ENCODE measurements at places on chromosomes 16 and 17.

GRCh38 chr16:74500907-74501306 lies 79.6 kb upstream of the CLEC18B start:
- DNase-seq, result no peak

DNA sequence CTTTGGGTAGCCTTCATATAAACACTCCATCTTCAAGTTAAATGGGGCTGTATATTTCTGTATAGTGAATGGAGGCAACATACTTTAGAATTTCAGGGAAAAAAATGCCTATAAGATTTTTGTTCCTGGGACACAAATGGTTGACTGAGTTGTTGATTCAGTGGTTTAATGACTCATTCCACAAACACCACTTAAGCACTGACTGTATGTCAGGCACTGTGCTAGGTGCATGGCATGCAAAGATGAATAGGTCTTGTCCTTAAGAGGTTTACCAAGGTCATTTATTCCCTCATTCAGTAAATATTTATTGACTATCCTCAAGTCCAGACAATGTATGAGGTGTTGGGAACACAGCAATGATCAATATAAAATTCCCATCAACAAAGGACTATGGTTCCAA lies 417.1 kb downstream of the CA10 start:
- DNase-seq, result no peak

GRCh38 chr16:81283044-81283443 lies 31.7 kb upstream of the GAN start:
- DNase-seq, result no peak

DNA sequence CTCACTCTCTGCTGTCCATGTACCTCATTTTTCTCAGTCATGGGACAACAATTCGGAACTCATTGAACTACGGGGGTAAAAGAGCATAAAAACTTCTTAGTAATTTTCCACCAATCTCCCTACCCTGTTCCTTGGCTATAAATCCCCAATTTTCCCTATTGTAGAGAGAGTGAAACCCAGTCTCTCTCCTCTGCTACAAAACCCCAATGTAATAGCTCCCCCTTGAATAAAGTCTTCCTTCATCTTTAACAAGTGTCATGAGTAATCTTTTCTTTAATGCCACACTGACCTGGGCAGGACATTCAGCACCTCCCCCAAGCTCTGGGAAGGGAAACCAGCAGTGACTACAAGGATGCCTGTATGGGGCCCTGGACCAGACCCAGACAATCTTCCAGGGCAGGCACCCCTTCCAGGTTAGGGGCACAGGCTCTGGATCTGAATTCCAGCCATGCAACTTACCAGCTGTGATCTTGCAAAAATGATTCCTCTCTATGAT lies 10.2 kb upstream of the EIF1 start:
- no peak for DNase-seq

DNA sequence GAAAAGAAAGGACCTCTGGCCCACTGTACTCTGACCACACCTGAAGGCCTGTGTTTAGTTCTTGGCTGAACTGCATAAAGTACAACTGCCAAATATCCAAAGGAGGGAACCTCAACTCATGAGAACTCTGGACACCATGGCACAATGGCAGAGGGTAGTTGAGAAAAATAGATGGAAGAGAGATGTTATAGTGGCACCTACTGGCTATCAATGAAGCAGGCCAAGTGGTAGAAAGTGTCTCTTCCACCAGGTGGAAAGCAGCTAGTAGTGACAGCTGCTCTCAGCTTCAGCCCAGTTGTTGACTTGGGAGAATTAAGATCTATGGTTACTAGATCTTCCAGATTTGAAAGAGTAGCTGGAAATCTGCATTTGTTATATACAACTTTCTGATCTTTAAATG lies 3.2 kb downstream of the MED31 start:
- DNase-seq, result peak; percentile 36

- peak; percentile 81 for DNase-seq
Measured at GRCh38 chr17:78383725-78384471, 5.4 kb downstream of the PGS1 start.

DNA sequence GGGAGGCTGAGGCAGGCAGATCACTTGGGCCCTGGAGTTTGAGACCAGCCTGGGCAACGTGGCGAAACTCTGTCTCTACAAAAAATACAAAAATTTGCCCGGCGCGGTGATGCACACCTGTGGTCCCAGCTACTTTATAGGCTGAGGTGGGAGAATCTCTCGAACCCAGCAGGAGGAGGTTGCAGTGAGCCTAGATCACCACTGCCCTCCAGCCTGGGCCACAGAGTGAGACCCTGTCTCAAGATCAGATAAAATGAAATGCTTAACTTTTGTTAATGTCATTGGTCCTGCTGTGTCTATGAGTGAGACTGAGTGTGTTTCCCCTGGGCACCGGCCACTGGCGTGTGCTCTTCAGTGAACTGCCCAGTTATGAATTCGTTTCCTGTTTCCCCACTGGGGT lies 10.5 kb downstream of the FAM234A start:
- no peak for DNase-seq

DNA sequence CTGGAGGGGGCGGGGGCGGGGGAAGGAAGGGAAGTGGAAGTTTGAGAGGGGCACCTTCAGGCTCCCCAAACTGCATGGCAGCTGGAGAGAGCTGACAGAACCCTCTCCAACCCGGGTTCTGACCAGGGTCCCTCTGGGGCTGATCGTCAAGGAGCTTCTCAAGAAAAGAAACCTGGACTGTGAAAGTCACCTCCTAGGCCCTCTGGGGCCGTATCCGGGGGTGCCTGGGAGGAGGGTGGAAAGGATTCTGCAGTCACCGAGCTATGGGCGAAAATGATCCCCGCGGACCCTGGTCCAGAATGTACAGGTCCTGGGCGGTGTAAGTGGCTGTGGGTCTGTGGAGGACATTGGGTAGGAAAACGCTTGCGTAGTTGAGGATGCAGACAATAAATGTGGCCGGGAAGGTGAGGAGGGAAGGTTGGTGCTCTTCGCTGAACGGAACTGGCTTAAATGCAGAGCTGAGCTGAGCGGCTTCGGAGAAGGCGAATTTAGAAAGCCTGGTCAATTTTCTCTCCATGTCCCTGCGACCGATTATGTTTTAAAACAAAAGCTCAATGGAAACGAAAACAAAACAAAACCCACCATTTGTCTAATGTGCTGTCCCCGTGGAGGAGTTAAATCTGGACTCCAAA lies 3.6 kb upstream of the LHX1 start:
- DNase-seq, result no peak

DNA sequence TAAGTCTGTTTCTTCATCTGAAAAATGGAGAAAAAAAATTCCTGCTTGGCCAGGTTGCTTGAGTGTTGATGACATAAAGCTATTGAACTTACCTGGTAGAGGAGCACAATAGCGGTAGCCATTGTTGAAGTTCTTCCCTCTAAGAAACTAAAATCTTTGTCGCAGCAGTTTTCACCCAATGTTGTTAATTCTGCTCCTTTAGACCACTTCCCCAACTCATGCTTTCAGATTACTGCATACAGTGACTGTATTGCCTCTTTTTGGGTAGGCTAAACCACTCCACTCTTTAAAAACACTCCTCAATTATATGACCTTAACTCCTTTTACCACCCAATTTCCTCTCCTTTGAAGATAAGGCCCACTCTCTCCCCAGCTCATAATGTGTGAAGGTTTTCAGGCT lies 35.7 kb upstream of the CCL2 start:
- DNase-seq, result no peak

All from CD4-positive, alpha-beta T cell treated with Interferon alpha-2 for 1 hour (primary cell).